Body of pancreas (tissue), 4 donors: ENCODE measurements at places on chromosomes 4 and X.

GRCh38 chr4:176321589-176321988 is 1.8 kb downstream of the SPCS3 start:
- no peak for DNase-seq

DNA sequence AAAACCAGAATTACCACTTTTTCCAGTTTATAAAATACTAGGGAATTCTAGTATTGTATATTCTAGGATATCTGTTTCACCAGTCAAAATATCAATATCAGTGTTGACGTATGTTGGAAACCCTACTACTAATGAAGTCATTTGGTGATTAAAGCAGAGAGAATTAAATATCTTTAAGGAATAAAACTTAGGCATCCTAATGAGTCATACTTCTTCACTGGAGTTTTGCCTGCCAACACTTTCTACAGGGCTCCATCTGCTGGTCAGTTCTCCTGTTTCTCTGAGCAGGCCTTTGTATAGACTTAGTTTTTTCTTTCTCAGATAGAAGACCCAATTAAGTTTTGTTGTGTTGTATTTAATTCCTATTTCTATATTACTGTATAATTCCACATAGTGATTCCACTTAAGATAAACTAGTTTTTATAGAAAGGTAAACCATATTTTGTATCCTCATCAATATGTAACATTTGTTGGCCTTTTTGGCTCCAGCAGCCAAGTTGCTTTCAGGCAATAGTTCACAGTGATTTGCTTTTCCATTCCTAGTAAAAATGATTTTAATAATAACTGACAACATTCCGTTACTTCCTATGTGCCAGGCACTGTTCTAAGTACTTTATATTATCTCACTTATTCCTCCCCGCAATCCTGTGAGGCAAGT is 3.5 kb downstream of the AP1AR start:
- DNase-seq: peak; percentile 72

- DNase-seq: no peak
These were observed 1312.1 kb downstream of the ADGRL3 start for GRCh38 chr4:62512271-62512670.

GRCh38 chrX:154369449-154370299 is 4.8 kb downstream of the FLNA start:
- peak; percentile 53 for DNase-seq

DNA sequence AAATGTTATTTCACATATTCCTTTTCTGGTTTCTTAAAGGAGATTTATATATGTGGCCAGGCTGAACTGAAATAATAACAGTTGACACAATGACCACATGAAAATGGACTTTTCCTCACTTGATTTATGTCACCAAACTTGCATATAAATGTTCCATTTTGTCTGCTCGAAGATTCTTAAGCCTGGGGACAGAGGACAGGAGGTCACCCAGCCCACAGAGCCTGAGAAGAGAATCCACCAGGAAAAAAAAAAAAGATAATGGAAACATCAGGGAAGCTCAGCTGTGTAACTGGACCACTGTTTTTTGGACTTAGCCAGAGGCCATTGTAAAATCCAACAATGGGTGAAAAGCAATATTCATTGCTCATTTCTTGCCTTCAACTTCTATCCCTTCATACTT is 359.0 kb upstream of the FGF16 start:
- no peak for DNase-seq
